ENCODE measurements at places on chromosomes 16 and 17.

- DNase-seq: no peak
Observed at GRCh38 chr17:27049104-27049784, 244.7 kb upstream of the WSB1 start.

- DNase-seq: no peak
Observed at GRCh38 chr17:6352801-6353560, 81.9 kb downstream of the AIPL1 start.

DNA sequence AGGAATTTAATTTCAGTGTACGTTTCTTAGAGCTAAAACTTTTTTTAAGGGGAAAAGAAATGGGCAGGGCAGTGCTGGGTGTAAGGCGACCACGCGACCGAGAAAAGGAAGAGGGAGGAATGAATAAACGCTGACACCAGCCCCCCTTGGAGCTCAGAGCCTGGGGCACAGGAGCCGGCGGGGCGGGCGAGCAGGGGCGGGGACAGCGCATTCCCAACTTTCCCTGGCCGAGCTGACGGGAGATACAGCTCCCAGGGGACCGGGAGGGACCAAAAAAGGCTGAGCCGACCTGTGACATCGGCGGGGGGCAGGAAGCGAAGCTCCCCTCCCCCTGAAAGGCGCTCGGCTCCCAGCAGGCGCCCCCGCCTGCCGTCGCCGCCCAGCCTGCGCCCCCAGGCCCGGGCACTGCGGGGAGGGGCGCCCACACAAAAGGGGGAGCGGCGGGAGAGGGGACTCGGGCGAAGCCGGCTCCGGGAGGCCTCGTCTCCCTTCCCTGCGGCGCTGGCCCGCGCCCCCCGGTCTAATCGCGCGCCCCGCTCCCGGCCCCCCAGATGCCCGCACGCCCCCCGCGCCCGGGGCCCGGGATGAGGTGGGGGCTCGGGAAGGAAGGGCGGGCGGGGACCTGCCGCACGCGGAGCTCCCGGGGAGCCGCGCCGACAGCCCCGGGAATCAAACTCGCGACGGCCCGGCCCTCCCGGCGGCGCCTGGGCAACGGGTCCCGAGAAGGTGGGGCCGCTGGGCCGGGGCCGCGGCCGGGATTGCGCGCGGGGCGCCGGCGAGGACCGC, 622 bp downstream of the CUEDC1 start:
- DNase-seq: no peak

DNA sequence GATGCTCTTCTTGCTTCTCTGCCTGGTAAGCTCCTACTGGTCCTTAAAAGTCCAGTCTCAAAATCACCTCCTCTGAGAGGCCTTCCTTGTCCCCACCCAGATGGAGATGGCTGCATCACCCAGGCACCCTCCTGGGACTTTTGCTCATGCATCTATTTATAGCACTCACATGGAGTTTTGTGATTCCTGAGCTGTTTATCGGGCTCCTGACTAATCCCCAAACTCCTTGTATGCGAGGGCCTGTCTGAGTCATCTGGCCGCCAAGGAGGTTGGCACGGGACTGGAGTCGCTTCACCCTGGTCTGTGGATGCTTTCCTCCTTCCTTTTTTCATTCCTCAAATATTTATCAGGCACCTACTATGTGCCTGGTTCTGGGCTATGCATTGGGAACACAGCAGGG, 2.3 kb upstream of the MAP2K3 start:
- peak; percentile 89 for DNase-seq

DNA sequence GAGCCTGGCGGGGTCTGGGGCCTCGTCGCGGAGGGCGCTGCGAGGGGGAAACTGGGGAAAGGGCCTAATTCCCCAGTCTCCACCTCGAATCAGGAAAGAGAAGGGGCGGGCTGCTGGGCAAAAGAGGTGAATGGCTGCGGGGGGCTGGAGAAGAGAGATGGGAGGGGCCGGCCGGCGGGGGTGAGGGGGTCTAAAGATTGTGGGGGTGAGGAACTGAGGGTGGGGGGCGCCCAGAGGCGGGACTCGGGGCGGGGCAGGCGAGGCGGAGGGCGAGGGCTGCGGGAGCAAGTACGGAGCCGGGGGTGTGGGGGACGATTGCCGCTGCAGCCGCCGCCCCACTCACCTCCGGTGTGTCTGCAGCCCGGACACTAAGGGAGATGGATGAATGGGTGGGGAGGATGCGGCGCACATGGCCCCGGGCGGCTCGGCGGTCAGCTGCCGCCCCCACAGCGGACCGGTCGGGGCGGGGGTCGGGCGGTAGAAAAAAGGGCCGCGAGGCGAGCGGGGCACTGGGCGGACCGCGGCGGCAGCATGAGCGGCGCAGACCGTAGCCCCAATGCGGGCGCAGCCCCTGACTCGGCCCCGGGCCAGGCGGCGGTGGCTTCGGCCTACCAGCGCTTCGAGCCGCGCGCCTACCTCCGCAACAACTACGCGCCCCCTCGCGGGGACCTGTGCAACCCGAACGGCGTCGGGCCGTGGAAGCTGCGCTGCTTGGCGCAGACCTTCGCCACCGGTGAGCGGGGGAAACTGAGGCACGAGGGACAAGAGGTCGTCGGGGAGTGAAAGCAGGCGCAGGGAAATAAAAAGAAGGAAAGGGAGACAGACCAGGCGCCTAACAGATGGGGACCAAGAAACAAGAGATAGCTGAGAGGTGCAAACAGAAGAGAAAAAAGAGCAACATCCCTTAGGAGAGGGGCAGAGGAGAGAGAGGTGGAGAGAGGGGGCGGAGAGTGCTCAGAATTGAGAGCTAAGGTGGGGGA, at the start of gene PNMT:
TSS of gene PNMT (plus strand) at position 509 of the 980 bp plus-strand sequence. CDS start at position 532, 23 bp downstream.
- DNase-seq: peak; percentile 33

- no peak for DNase-seq
Observed at GRCh38 chr17:75991396-75991795, 9.3 kb upstream of the CDK3 start.

GRCh38 chr17:59511726-59512125, 53.7 kb upstream of the DHX40 start:
- no peak for DNase-seq

GRCh38 chr17:57006040-57006439, 28.1 kb downstream of the SCPEP1 start:
- no peak for DNase-seq

DNA sequence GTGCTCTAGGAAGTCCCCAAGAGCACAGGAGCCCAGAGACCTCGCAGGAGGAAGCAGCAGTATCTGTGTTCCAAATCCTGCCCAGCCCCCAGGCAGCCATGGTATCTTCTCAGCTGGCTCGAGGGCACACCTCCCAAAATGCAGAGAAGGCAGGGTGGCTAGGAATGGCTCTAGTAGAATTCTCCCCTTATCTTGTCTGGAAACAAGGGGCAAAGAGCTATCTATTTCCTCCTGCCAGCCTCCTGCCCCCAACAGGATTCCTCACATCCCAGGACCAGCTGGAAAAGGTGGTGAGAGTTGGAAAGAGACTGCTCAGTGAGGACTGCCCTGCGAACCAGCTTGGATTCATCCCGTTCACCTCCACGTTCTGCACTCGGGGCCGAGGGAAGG, 8.6 kb upstream of the TSPOAP1 start:
- no peak for DNase-seq

DNA sequence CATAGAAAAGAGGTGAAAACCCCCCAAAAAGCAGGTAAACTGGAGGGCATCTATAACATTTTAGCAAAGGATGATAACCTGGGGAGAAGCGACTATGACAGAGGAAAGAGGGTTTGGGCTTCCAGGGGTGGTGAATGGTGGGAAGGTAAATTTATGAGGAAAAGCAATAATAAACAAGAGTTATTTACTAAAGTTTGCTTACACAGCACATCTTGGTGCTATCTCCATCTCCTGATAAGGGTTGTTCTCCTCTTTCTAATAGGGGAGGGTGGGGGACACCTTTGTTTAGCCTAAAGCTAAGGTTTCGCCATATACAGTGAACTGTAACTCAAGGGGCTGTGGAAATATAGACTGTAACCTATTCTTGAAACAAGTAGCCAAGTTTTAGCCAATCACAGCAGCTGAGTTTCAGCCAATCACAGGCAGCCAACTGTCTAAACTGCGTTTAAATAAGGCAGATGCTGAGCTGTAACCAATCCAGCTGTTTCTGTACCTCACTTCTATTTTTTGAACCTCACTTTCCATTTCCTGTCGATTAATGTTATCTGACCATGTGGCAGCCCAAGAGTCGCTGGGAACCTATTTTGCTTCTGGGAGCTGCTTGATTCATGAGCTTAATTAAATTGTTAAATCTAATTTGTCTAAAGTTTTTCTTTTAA, 191.8 kb downstream of the MAP2K6 start:
- no peak for DNase-seq

DNA sequence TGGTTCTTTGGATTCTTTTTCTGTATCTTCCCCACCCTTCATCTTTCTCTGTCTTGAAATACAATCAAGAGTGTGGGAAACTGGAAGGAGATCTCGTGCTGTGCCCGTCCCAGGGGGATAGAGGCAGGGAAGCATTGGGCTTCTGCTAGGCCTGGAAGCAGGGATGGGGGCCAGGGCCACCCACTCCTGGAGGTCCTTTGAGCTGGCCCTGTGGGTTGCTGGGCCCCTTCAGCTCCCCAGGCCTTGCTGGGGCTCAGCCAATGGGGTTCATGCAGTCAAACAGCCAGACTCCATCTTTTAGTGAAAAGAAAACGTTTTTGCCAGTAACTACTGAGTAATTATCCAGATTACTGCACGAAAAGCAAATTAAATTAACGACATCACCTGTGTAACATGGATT, 67.8 kb downstream of the CCDC182 start:
- DNase-seq: no peak

- DNase-seq: no peak
Observed at GRCh38 chr16:372302-372983, 2.1 kb upstream of the MRPL28 start.

DNA sequence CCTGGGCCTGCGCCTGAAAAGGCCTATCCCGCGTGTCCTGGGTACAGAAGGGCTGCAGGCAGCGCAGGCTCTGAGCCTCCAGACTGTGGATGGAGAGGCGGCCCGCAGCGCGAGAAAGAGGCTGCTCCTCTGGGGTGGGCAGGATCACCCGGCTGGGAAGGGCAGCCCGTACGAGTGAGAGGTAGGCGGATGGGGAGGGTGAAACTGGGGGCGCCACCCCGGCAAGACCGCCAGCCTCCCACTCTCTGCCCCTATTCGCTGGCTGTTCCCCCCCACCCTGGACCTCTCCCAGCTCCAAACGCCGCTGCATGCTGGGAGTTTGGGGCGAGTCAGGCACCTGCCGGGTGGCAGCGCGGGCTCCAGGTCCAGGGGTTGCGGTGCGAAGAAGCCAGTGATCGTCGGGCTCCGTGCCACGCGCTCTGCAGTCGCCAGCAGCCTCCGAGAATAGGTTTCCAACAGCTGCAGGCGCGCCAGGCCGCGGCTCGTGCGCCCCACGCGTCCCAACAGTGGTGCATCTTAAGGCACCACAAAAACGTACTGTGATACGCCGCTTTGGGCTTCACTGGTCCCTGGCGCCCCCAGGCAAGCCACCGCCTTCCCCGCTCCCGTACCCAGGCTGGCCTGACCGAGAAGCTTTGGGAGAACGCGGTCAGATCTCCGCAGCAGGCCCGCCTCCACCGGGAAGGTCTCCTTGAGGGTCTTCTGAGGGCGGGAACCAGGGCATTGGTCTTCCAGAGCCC, 1.1 kb downstream of the NOXO1 start:
- DNase-seq: no peak

- no peak for DNase-seq
Observed at GRCh38 chr16:72474501-72475123, 302.7 kb upstream of the PMFBP1 start.

- no peak for DNase-seq
Observed at GRCh38 chr17:77227461-77228240, 86.9 kb downstream of the SEC14L1 start.

- DNase-seq: no peak
Observed at GRCh38 chr17:80253631-80254395, 6.8 kb upstream of the RNF213 start.

- DNase-seq: no peak
Observed at GRCh38 chr17:14282726-14283125, 18.2 kb upstream of the HS3ST3B1 start.

GRCh38 chr17:45336390-45337182, 19.8 kb upstream of the MAP3K14 start:
- no peak for DNase-seq

DNA sequence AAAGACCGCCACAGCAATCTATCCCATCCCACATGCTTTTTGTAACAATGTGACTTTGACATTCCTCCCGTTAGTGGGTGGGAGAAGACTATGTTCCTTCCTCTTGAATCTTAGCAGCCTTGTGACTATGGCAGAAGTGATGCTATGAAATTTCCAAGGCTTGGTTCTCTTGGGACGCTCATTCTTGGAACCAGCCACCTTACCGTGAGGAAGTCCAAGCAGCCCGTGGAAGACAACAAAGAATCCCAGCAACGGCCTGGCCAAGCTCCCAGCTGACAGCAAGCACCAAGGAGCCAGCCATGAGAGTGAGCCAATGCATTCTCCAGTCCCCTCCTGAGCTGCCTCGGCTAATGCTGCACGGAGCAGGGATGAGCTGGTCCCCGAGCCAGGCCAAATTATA, 62.3 kb downstream of the VPS53 start:
- DNase-seq: no peak

GRCh38 chr17:1073241-1073962, 76.5 kb downstream of the TIMM22 start:
- DNase-seq: no peak

- no peak for DNase-seq
Observed at GRCh38 chr17:30369995-30370394, 8.7 kb upstream of the CPD start.

DNA sequence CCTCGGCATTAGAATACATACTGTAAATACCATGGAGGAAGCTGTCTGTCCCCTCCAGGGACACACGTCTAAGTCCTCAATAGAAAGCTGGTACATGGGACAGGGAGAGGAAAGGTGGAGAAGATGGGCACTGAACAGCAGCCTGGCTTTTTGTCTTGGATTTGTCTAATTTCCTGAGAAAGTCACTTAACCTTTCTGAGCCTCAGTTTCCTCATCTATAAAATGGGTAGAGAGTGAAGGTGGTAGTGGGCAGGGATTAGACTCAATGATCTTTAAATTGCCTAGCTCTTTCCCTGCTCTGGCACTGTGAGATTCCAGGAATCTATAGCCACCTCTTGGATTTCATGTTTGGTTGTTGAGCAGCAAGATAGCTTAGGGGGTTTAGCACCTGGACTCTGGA, 96.2 kb downstream of the ASIC2 start:
- DNase-seq: no peak

DNA sequence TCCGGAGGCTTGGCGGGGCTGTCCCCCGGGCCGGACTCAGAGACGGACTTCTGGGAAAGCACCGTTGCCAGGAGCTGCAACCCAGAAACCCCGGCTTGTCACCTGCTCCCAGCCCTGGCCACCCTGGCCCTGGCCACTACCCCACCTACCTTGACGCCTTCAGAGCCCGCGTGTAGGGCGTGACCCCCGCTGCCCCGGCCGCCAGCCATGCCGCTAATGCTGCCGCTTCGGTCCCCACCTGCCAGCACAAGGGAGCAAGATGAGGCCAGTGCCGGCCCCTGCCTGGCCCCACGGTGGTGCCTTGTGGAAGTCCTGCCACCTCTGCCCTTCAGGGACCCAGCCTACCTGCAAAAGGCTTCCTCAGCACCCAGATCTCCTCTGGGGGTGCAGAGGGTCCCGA, 11.4 kb downstream of the CASKIN1 start:
- no peak for DNase-seq

DNA sequence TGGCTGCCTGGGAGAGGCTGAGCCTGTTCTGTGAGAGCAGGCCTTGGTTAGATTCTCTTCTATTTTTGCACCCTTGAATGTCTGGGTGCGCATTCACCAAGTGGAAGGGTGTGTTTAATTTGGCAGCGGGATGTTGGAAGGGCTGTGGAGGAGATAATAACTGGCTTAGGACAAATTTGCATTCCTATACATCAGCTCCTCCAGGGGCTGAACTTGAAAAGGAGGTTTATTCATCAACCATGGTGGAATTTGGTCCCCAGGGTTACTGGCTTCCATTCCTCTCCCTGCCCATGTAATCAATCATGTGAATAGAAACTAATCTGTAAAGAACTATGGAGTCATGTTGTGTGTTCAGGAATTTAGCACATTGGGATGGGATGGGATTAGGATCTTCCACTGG, 100.2 kb upstream of the FOXF1 start:
- DNase-seq: no peak

Measured in kidney capillary endothelial cell (primary cell).